Lower leg skin (tissue), 4 donors: ENCODE measurements at places on chromosomes 12 and 14. TPM values are rescaled to one million over a fixed set of nuclear protein-coding genes. Genes with fewer than 3 reads are reported as not detected.

DNA sequence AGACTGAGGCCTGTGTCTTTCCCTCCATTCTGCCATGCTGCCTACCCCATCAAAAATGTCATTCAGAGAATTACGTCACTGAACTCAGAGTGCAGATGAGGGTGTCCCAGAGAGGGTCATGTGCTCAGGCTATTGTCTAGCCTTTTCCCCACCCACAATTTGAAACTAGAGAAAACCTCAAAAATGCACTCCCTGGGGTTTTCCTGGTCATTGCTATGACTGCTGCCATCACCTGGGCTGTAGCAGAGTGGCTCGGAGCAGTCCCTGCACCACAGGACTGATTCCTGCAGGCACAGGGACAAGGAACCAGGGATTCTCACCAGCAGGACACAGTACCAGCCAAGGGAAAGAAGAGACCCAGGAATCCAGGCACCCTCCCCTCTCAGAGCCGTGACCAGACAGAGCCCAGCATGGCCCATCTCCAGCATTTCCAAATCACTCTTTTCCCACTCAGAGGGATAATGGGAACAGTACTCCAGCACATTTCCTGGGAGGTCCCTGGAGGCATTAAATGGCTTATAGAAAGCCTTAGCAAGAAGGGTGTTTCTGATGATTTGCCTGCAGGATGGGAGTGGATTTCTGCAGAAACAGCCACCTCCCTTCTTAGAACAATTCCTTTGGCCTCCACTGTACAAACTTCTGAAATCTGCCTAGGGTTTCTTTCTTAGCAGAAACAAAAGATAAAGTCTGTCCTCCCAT is 45.9 kb downstream of the VWF start:
- DNase-seq = no peak

GRCh38 chr14:75277008-75277814 is 1.4 kb upstream of the FOS start:
- DNase-seq = peak; percentile 98

DNA sequence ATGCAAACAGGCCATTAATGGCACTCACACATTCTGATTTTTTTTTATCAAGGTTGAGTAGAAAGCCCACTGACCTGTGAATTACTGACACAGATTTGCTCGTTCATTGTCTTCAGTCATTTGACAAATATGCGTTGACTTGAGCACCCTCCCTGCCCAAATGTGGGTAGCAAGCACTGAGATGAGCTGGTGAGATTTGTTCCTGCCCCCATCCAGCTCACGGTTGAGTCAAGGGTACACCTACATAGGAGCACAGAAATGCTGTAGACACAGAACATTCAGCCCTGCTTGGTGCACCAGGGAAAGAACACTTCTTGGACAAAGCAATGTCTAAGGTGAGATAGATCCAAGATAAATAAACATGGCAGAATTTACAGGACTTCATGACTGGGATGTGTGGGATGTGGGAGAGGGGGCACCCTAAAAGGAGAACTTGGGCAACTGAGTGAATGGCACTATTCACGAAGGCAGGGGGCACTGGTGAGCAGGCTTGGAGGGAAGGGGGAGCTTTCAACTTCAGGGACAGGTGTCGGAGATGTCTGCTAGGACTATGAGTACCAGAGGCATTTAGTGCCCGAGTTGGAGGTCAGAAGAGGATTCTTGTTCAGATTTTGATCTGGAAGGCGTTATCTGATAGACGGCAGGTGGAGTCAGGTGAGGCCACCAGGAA is 213.4 kb downstream of the VRK1 start:
- DNase-seq = no peak

DNA sequence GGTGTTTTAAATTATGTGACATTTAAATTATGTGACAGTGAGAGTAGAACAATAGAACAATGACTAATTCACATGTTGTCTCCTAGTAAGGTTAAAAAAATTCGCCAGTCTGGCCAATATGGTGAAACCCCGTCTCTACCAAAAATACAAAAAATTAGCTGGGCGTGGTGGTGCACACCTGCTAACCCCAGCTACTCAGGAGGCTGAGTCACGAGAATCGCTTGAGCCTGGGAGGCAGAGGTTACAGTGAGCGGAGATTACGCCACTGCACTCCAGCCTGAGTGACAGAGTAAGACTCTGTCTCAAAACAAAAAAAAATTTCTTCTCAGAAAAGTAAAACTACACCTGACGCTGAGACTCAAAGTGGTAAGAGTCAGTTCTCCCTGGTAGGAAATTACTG is 2.7 kb downstream of the CS start:
- no peak for DNase-seq

DNA sequence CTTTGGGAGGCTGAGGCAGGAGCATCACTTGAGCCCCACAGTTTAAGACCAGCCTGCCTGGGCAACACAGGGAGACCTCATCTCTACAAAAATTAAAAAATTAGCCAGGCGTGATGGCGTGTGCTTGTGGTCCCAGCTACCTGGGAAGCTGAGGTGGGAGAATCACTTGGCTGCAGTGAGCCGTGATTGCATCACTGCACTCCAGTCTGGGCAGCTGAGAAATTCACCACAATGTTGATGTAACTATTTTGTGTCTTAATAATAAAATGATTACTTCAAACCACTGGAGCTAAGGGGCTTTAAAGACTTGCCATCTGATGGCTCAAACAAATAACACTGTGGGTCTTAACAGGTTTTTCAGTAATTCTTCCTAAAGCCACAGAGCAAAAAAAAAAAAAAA is 10.8 kb downstream of the ERH start:
- no peak for DNase-seq

- DNase-seq = no peak
Measured at GRCh38 chr14:20555845-20556244, 5.0 kb downstream of the RNASE9 start.

GRCh38 chr12:46835785-46836184 is 10.0 kb upstream of the SLC38A4 start:
- no peak for DNase-seq

GRCh38 chr14:81062816-81063215 is 107.4 kb downstream of the TSHR start:
- no peak for DNase-seq

DNA sequence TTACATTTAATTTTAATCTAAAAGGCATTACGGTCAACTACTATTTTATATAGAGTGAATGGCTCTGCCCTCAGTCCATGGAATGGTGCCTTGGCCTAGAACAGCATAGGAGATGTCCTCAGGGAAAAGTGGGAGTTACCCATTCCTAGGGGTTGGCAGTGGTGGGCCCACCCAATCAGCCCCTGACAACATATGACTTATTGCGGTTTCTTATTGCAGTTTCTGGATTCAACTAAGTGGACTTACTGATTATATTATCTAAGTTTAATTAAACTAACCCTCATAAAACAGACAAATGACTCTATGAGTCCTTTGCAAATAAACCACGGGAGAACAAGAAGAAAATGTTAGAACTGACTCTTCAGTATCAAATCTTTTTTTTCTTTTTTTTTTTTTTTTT is 2.3 kb upstream of the PPP2R5E start:
- DNase-seq = no peak

- no peak for DNase-seq
Measured at GRCh38 chr14:64544607-64545312, 4.2 kb downstream of the HSPA2 start.

- peak; percentile 77 for DNase-seq
Measured at GRCh38 chr14:90788031-90788430, 28.2 kb downstream of the TTC7B start.

DNA sequence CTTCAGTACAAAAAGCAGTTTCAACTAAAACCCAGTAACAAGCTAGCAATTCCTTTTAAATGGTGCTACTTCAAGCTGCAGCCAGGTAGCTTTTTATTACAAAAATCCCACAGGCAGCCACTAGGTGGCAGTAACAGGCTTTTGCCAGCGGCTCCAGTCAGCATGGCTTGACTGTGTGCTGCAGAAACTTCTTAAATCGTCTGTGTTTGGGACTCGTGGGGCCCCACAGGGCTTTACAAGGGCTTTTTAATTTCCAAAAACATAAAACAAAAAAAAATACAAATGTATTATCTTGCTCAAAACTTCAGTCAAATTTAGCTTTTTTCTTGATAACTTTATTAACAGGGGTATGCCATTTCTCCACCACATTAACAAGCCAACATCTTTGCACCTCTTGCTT is 3.6 kb upstream of the CLEC4E start:
- DNase-seq = no peak

GRCh38 chr14:99724939-99725773 is 41.1 kb downstream of the CYP46A1 start:
- peak; percentile 84 for DNase-seq

- DNase-seq = no peak
Measured at GRCh38 chr12:1173781-1174617, 183.0 kb downstream of the ERC1 start.

DNA sequence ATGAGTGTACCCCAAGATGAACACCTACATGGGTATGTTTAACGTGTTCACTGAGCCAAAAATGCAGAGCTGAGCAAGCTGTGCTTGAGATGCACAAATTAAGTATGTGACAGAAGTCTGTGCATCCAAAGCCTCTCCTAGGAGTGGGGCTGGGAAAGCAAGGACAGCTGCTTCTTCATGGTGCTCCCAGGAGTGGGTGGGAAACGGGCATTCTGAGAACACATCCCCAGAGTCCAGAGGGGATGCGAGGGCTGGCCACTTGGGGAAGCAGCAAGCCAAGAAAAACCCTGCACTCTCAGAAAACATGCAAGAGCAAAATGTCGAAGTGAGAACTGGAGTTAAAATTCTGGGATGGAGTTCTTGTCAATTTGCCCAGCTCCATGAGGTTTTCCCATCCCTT is 414.3 kb downstream of the BCAT1 start:
- DNase-seq = no peak

DNA sequence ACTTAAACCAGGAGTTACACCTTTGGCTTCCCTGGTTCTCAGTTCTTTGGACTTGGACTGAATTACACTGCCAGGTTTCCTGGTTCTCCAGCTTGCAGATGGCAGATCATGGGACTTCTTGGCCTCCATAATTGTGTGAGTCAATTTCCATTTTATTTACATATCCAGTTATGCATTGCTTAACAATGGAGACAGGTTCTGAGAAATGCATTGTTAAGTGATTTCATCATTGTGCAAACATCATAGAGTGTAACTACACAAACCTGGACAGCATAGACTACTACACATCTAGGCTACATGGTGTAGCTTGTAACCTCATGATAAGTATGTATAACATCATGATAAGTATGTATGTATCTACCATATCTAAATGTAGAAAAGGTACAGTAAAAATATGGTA is 276.1 kb upstream of the BTG1 start:
- DNase-seq = no peak

DNA sequence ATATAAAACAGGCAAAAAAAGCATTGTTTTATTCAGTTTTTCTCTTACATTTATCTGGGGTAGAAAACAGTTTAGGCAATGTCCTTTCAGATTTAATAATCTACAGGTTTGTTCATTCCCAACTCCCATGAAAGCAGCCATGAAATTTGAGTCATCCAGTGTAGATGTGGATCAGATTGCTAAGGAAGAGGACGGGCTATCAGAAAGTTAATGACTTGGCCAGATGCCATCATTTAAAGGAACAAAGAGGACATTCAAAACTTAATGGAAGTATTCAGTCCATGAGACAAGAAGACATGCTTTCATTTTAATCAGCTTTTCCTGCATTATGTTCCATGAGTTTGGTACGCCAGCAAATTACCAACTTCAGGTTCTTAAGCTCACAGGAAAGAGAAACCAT is 31.1 kb upstream of the POC1B start:
- no peak for DNase-seq

DNA sequence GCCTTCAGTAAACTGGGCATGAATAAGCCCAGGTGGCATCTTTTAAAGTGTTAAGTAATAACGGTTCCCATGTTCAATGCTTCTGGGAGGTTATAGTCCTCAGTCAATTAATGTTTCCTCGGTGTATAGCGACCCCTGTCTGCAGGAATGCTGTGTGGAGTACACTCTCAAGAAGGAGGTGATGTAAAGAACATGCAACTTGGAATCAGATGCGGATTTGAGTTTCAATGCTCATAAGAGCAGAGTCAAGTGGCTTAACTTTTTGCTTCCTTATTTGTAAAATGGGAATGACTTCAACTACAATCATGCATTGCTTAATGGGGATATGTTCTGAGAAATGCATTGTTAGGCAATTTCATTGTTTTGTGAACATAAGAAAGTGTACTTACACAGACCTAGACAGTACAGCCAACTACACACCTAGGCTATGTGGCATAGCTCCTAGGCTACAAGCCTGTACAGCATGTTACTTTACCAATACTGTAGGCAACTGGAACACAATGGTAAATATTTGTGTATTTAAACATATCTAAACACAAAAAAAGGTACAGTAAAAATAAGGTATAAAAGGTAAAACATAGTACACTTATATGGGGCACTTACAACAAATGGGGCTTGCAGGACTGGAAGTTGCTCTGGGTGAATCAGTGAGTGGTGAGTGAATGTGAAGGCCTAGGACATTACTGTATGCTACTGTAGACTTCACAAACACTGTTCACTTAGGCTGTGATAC is 6.7 kb upstream of the MRPS35 start:
- peak; percentile 66 for DNase-seq

DNA sequence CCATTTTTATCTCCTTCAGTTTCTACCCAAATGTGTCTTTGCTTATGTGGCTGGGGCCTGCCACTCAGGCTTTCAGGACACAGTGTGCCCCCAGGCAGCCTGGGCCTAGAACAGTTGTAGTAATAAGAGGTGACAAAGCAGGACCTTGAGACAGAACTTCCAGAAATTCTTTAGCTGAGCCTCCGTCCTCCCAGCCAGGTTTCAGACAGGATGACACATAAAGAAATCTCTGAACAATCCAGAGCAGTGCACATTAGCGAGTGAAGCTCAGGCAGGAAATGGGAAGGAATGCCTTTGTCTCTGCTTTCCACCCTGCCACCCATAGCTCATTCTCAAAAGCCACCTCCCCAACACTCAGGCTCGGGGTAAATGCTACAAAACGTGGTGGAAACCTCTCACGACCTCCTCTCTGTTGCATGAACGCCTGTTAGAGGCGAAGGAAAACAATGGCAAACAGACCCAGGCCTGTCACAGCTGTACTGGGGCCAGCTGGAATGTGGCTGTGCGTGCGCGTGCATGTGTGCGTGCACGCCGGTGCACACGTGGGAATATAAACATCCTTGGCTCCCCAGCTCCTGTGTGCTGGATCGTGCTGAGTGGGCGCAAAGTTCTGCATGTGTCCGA is 286.7 kb downstream of the ZFP36L1 start:
- DNase-seq = peak; percentile 86

- no peak for DNase-seq
Measured at GRCh38 chr12:109736552-109737108, 23.0 kb downstream of the FAM222A start.

DNA sequence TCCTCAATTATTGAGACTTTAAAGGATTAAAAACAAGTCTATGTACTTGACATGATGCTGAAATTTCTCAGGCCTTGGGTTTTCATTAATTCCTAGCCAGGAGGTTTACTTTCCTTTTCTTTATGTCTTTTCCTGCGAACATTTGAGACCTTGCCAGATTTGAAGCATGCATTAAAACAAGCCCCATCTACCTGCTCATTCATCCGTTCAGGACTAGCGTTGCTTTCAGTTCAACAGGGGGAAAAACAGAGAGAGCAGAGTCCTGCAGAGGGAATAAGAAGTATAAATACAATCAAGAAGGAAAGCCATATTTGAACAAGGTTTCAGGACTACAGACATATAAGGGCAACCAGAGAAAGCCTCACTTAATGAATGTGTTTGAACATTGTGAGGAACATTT is 542.4 kb downstream of the DIO2 start:
- no peak for DNase-seq

GYS2 gene
- total RNA-seq = not detected

SIX4 gene
- 0.46 TPM for total RNA-seq

SLC25A47 gene
- total RNA-seq = not detected

CLEC2D gene
- total RNA-seq = 1.6 TPM

PTPRQ gene
- 0.03 TPM for total RNA-seq

HOXC4 gene
- 1.7 TPM for total RNA-seq

TGM1 gene
- total RNA-seq = 261 TPM

TRPV4 gene
- 10.9 TPM for total RNA-seq

PMEL gene
- total RNA-seq = 49.3 TPM

CRIP1 gene
- total RNA-seq = 103 TPM

SLC39A9 gene
- total RNA-seq = 64.0 TPM
